ENCODE measurements at places on chromosomes 4 and X. TPM values are rescaled to one million over a fixed set of nuclear protein-coding genes. Genes with fewer than 3 reads are reported as not detected.

F8 gene
- total RNA-seq = 7.9 TPM

TECRL gene
- not detected for total RNA-seq

FGD1 gene
- 4.6 TPM for total RNA-seq

CLGN gene
- 1.1 TPM for total RNA-seq
